ENCODE measurements at places on chromosomes 6 and 20. TPM values are rescaled to one million over a fixed set of nuclear protein-coding genes. Genes with fewer than 3 reads are reported as not detected.

SPATS1 gene
- not detected for total RNA-seq

GABRR2 gene
- total RNA-seq, result not detected

NQO2 gene
- 31.6 TPM for total RNA-seq

KHDC1L gene
- total RNA-seq, result 0.32 TPM

CASS4 gene
- 0.28 TPM for total RNA-seq

DNA sequence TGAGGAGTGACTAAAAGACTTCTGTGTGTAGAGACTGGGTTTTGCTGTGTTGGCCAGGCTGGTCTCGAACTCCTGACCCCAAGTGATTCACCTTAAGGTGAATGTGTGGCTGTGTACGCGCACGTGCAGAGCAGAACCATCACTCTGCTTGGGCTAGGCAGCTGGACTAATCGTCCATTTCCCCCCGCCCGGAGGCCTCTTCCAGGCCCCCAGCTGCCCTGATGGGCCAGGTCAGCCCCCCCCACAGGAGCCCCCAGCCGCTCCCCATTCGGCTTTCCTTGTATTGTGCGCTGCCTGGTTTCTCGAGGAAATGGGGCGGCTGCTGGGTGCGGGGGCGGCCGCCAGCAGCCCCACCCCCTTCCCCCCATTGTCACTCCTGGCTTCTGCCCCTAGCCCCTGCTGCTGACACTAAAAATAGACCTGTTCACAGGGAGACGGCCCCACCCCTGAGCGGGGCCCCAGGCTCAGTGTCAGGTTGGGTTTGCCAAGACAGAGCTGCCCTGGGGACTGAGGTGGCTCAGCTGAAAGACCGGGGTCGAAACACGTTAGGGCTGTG is 24.6 kb upstream of the CSNK2A1 start:
- ATAC-seq, result peak; percentile 57

GRCh38 chr6:159693894-159694545 is 979 bp upstream of the SOD2 start:
- ATAC-seq, result peak; percentile 24

GRCh38 chr20:20969701-20970280 is 136.4 kb downstream of the LINC00237 start:
- ATAC-seq, result no peak

DNA sequence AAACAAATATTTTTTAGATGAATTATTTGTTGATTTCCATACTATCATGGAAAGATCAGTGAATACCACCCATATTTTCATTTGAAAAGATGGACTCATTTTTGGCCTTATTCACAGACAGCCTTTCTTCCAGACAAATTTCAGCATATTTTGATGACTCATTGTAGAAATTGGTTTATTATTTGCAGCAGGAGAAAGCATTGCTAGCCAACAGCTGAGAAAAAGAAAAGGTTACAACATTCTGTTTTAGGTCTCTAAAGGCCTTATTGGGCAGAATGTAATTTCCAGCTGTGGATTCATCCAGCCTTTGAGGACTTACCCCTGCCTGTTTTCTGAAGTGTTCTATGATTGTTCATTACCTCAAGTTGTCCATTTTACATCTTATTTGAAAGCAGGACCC is 201.9 kb downstream of the PLCB4 start:
- no peak for ATAC-seq

- no peak for ATAC-seq
Measured at GRCh38 chr6:91802431-91802830, 1215.6 kb upstream of the MAP3K7 start.

DNA sequence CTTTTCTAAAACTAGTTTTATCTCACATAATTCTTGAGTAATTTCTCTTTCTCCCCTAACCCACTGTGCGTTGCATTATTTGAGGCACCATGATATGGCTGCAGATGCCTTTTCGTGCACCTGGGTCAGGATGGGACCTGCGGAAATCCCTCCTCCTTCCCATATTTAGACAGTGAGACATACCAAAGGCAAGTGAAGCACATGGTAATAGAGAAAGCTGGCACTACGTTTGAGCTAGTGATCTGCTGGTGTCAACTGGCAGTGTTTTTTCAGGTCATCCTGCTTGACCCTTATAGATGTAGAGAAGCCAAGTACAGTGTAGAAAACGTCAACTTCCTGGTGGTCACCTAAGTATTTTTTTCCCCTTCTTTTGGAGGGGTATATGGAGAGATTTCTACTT is 71.7 kb downstream of the FOXO3 start:
- ATAC-seq, result no peak

DNA sequence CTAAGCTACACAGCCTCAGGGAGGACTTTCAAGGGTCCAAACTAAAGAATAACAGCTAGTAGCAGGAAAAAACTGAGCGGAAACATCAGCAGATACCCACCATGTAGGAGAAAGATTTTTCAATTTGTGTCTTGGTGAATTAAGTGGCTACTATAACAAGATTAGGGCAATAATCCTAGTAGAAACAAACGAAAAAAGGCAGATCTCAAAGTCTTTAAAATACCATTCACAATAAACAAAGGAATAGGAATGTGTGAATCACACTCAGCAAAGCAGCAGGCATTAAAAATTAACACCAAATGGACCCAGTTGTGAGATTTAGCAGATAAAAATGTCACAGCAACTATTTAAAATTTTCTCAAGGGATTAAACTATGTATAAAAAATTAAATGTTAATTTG is 761.2 kb downstream of the TENT5A start:
- ATAC-seq, result no peak

GRCh38 chr6:36029464-36029863 is 1.9 kb downstream of the MAPK14 start:
- no peak for ATAC-seq

DNA sequence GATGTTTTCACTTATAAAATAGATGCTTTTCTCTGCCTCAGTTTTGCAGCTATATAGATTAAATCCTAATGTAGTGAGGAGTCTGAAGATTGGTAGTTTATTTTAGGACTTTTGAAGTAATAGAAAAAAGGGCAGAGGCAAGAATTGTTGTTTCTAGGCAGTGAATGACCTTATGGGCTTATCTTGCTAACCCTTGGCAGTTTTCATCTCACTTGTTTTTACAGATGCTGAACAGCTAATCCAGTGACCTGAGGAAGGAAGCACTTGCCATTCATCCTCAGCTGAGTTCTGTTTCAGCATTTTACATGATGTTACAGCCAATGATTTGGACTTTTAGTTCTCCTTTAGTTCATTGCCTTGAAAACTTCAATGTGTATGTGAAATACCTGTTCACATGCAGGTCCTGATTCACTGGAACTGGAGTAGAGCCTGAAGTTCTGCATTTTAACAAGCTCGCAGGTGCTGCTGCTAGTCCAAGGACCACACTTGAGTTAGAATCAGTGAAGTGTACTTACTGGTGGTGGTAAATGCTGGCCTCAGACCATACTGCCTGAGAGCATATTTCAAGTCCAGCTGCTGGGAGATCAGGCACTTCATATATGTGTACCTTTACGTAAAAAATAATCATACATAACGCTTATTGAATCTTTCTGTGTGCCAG is 86.9 kb downstream of the TULP4 start:
- no peak for ATAC-seq

All from esophagus mucosa (tissue), 1 donor.